ENCODE measurements at places on chromosomes 7 and 10.

DNA sequence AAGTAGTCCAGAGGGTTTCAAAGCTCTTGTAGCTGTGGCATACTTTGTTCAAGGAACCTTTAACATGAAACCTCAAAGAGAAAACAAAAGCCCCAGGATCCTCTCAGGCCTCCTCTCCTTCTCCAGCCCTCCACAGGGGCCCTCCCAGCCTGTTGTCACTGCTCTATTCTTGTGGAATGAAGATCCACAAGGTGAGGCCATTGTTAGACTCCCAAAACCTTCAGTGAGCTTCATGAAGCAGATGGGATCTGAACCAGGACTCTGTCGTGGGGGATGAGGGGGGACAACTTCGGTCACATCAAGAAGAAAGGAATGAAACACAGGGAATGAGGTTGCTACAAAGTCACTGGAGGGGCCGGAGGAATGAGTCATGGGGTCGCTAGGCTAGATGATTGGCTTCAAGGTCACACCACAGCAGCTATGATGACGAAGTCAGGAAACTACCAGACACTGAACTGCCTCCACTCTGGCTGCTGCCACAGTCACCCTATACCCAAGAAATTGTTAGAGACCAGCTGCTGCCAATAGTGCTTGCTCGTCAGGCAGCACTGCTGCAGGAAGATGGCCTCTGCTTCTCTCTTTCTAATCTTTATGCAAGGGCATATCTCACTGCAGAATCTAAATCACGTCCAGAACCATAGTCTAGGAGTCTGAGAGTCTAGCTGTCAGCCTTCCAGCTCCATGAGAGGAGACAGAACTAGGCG is 208.8 kb downstream of the HIBADH start:
- DNase-seq = no peak

DNA sequence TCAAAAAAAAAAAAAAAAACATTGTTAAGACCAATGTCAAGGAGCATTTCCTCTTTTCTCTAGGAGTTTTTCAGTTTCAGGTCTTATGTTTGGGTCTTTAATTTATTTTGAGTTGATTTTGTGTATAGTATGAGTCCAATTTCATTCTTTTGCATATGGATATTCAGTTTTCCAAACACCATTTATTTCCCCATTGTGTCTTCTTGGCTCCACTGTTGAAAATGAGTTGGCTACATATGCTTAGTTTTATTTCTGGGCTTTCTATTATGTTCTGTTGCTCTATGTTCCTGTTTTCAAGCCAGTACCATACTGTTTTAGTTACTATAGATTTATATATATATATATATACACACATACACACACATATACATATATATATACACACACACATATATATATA is 736.6 kb upstream of the LRRTM3 start:
- no peak for DNase-seq

- no peak for DNase-seq
Measured at GRCh38 chr7:27616914-27617548, 45.7 kb downstream of the HIBADH start.

DNA sequence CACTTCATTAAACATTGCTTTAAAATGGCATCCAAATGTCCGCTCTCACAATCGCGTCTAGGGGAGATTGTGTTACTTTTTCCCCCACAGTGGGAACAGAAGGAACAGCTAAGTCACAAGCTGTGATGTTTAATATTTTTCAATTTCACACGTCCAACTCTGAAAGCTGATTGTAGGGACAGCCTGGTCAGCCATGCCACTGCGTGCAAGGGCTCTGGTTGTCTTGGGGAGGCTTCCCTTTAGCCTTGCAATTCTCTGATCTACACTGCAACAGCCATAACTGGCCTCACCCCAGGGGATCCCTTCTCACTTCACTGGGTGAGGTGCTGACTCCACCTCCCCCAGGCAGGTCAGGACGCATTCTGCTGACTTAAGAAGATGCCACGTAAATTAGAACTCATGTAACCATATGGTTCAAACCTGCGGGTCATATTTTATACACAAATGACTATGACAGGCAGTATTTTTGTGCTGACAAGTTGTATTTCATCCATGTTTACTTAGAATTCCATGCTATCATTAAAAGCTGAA is 425.2 kb upstream of the NFE2L3 start:
- no peak for DNase-seq

DNA sequence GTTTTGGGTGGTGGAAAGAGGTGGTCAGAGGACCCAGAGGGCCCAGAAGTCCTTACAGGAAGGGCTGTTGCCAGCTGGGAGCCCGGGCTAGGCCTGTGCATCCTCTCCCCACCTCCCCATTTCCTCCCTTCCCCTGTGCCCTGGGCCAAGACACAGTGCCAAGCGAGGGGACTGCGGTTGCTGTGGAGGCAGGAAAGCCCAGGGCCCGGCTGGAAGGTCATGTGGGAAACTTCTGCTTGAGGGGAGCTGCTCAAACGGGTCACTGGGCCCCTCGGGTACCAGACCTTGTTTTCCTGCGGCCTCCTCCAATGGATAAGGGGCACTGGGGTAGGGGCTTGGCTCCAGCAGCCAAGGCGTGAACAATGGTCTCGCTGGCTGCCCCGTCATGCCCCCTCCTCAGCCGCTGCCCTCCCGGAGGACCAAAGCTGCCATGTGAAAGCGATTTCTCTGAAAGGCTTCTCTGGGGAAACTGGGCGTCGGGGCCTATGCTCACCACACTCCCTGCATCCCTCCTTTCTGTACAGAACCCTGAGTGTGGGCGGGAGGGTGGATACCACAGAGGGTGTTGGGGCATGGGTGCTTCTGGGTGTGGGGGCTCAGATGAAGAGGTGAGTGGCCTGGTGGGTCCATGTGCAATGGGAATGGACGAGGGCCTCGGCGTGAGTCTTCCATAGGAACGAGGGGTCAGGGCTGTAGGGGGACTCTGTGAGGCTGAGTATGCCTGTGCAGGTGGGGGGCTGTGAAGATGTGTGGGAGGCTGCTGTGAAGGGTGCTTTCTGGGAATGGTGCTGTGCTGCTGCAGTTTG is 135.3 kb downstream of the PTPN20 start:
- DNase-seq = no peak

GRCh38 chr7:73833251-73833919 is 2.6 kb downstream of the CLDN4 start:
- DNase-seq = no peak

DNA sequence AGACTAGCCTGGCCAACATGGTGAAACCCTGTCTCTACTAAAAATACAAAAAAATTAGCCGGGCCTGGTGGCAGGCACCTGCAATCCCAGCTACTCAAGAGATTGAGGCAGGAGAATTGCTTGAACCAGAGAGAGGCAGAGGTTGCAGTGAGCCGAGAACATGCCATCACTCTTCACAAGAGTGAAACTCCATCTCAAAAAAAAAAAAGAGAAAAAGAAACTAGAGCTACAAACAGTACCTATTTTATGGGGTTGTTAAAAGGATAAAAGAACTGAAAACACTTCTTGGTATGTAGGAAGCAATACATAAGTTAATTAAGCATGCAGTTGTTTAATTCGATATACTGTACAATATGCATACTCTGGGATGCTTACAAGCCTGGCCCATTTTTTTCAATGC is 216.9 kb downstream of the SORCS1 start:
- DNase-seq = no peak
